ENCODE measurements at places on chromosomes 7 and 10. TPM values are rescaled to one million over a fixed set of nuclear protein-coding genes. Genes with fewer than 3 reads are reported as not detected.
A peak's percentile ranks its signal among the peaks of the same experiment; 100 is the strongest.

DNA sequence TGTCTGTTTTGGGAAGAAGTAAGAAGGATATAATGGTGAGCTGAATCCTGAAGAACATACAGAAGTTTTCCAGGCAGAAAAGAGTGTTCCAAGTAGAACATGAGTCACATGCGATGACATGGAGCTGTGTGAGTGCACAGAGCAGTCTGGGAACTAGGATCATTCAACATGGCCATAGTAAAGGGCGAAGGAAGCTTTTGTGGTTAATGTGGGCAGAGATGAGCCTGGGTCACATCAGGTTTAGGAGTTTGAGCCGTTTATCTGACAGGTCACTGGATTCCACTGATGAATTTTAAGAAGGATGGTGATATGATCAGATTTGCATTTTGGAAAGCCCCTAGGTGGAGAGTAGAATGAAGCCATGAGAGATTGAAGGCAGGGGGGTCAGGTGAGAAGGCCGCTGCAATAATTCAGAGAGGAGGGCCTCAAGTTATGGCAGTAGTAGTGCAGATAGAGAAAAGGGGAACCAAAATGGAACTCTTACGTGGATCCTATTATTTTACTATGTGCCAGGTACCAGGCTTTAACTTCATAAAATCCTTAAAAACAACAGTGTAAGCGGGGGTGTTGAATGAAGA lies 171.3 kb downstream of the RNLS start:
- no peak for DNase-seq

GRCh38 chr7:80307227-80307856 lies 172.7 kb downstream of the GNAI1 start:
- no peak for DNase-seq

DNA sequence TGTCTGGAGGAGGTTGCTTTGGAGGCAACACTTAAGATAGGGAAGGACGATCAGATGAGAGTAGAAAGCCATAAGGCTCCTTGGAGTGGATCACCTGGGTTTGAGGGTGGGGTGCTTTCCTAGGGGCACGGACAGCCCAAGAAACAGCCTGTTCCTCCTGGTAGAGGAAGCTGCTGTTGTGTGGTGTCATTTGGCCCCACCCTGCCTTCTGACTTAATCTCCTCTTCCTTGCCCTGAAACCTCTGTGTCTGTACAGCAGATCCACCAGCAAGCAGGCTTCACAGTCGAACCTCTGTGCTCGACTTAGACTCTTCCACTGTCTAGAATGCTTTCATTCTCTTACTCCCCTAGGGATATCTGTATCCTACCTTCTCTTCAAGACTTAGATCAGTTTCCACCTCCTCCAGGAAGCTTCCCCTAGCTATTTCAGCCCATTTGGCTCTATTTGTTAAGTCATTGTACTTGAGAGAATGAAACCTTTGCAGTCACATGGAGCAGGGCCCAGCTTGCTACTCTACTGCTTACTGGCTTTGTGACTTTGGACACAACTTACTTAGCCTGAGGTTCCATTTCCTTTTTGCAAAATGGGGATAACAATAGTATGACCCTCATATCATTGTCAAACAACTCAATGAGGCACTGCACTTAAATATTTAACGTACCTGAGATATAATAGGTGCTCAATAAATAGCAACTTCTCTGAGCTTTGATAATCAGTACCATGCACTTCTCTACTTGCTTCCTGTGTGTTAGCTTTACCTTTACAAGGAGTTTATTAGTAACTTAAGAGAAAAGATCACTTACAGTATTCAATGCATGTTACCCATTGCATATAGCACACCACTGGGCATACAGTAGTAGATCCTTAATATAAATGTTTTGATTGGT lies 5.0 kb downstream of the MXI1 start:
- DNase-seq: peak; percentile 39

ASZ1 gene
- not detected for total RNA-seq

DNA sequence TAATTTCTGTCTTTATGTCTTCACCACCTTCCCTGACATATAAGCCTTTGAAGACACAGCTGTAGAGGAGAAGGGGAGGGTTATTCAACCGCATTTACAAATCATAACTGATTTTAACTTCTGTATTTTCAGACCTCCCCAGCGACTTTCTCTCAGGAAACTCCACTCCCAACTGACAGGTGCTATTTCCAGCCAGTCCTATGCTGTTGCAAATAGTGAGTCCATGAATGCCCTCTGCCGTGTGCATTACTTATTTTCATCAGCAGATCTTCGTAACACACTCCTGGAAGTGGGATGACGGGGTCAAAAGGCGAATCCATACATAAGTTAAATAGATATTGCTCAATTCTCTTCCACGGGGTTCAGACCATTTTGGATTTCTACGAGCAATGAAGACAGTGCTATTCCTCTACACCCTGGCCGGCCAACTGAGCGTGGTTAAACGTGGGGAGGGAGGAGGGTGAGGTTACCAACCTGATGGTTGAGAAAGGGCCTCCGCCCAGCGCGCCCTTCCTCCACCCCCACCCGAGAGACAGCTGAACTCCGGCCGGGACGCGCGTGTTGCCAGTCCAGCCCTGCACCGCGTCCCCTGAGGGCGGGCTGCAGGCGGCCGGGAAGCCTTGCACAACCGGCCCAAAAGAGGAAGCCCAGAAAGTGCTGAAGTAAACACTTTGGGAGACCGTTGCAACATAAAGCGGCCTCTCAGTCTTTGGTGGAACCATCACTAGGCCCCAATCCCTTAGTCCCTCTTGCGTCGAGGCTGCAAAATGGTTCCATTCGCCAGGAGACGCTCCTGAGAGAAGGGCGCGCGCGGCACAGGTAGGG lies at the start of gene APBB1IP:
Gene APBB1IP (plus strand): TSS at position 705 of the 825 bp plus-strand sequence. CDS start 53,986 bp downstream, outside the sequence.
- peak; percentile 82 for DNase-seq

GRCh38 chr7:15684871-15685270 lies 1.6 kb downstream of the MEOX2 start:
- peak; percentile 34 for DNase-seq

- no peak for DNase-seq
Measured at GRCh38 chr10:131079314-131079713, 232.2 kb downstream of the TCERG1L start.

NPC1L1 gene
- total RNA-seq: 0.09 TPM

- no peak for DNase-seq
Measured at GRCh38 chr10:50210876-50211275, 40.4 kb downstream of the ASAH2 start.

DNA sequence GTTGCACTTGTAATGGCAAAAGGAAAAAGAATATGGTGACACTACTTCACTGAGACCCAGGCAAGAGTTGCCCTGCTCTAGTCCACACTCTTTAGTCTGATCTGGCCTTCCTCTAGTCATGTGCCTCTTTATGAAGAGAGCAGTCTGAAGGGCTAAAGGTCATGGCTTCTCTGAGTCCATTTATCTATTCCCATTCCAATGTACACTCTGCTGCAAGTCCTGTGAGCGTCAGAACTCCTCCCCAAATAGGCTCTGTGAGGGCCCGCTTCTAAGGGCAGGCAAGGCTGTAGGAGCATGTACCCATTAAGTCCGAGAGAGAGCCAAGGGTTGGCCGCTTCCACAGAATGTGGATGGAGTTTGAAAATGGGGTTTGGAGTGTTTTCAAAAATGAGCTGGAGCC lies 209.3 kb downstream of the AHR start:
- DNase-seq: no peak

DNA sequence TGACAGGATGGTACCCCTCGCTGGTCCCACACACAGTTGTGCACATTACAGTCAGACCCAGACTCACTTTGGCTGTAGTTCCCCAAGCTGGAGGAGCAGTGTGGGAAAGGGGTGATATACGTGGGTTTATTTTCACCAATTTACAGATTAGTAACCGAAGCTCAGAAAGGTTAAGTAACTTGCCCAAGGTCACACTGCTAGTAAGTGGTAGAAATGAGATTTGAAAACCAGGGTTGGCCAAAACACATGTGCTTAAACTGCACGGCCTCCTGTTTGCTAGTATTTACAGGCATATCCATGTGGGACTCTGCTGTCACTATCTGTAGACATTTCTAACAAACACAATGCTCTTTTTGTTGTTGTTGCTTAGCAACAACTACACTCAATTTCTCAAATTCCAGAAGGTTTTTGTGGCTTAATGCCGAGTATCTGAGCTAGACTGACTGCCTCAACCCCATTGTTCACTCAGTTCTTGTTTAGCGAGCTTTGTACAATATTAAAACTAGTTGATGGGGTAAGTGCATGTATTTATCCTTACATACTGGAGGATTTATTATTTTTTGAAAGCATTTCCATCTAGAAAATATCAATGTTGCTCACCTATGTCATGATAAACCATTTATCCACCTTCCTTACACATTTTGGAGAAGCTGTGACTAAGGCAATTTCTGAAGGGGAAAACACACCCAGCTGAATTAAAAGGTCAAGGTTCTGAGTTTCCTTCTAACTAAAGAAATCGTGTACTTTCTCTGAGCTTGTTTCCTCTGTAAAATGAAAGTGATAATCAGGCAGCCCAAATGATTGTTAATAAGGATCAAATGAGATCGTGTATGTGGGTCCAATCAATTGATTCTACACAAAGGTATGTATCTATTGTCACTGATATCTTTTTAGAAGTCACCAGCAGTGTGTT lies 5.3 kb upstream of the TMEM139 start:
- no peak for DNase-seq

SPDYE3 gene
- total RNA-seq: not detected

ALOX5 gene
- total RNA-seq: 11.9 TPM

DLX6 gene
- not detected for total RNA-seq

PPP1R17 gene
- not detected for total RNA-seq

DNA sequence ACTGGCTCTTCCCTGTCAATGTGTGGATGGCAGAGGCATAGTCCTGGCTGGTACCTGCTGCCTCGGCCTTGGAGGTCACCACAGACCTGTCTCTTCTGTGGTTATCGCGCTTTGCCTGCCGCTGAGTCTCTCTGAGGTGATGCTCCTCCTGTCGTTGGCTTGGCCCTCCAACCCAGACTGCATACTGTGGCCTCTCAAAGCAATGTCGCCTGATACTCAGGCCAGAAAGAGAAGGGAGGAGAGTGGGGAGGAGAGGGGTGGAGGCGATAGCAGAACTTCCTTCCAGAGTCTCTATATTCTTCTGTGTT lies 133.2 kb upstream of the KCNMA1 start:
- no peak for DNase-seq

GRCh38 chr10:79081353-79082034 lies 12.7 kb downstream of the ZMIZ1 start:
- DNase-seq: no peak

PLEKHS1 gene
- not detected for total RNA-seq

GRCh38 chr10:21603721-21604120 lies 69.7 kb downstream of the MLLT10 start:
- DNase-seq: no peak

MMP21 gene
- 0.34 TPM for total RNA-seq

GIMAP6 gene
- 35.4 TPM for total RNA-seq

SLC26A3 gene
- total RNA-seq: not detected

DNA sequence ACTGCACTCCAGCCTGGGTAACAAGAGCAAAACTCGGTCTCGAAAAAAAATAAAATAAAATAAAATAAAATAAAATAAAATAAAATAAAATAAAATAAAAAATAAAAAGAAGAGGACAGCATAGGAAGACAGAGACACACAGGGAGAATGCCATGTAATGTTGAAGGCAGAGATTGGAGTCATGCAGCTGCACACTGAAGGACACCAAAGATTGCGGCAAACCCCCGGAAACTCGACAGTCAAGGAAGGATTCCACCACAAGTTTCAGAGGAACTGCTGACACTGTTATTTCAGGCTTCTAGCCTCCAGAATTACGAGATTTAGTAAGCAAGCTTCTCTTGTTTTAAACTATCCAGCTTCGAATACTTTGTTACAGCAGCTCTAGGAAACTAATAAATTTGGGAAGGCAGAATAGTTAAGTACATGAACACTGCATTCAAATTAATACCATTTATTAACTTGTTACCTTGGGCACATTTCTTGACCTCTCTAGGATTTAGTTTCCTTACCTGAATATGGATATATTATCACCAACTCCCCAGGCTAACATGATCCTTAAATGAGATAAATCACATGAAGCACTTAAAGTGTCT lies 9.5 kb downstream of the CPED1 start:
- no peak for DNase-seq

ZCCHC24 gene
- total RNA-seq: 52.9 TPM

DNA sequence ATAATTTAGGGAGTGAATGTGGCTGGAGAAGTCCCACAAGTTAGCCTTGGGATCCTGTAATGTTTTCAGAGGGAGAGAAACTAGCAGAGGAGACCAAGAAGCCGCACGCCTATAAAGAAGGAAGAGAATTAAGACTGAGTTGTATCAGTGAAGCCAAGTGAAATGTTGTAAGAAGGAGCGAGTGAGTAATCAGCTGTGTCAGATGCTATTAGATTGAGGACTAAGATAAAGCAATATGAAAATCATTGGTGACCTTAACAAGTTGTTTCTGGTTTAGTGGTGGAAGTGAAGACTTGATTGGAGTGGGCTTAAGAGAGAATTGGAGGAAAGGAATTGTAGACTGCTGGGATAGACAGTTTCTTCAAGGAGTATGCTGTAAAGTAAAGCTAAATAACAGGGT lies 8.8 kb downstream of the CCSER2 start:
- DNase-seq: no peak

DNA sequence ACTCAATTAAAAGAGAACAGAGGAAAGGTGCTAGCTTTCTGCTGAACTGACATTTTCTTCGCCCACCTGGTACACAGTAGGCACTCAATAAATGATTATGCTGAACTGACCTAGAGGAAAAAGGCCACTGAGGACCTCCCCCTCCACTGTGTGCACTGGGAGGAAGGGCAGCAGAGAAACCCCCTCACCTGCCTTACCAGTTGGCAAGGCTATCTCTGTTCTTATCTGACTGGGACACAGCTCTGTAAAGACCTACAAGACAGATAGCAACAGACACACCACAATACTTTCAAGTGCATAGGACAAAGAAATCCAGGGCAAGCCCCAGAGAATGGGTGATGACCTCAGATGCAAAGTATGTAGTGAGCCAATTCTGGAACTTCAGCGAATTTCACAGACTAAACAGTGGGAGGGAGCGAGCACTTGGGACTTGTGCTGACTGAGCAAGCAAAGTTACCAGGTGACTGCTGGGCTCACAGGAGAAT lies 30.4 kb downstream of the PDLIM1 start:
- no peak for DNase-seq

GPR15LG gene
- not detected for total RNA-seq

- no peak for DNase-seq
Measured at GRCh38 chr7:114488696-114489095, 74.1 kb downstream of the FOXP2 start.

- DNase-seq: no peak
Measured at GRCh38 chr7:11082552-11083213, 109.0 kb downstream of the PHF14 start.

WIPF3 gene
- 3.8 TPM for total RNA-seq

GRCh38 chr7:128398016-128398840 lies 11.6 kb downstream of the IMPDH1 start:
- DNase-seq: peak; percentile 49

GRID1 gene
- 0.52 TPM for total RNA-seq

DNA sequence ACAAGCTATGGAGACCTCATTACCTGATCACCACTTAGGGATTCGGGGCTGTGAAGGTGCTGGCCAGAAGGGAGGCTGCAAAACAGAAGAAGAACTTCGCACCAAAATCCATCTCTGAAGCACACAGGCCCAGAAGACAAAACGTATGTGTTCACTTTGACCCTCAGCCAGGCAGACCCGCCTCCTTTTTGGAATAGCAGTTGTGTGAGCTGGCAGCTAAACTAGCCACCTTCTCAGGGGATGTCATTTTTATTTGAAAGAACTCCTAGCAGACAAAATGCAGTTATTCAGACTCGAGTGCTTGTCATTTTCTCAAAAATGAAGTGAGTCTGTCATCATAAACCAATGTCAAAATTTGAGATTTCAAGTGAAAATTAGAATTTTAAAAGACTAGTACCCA lies 71.7 kb downstream of the TNS3 start:
- DNase-seq: no peak

Measured in left cardiac atrium (tissue), 4 donors.